ENCODE measurements at places on chromosomes 7 and 10.

DNA sequence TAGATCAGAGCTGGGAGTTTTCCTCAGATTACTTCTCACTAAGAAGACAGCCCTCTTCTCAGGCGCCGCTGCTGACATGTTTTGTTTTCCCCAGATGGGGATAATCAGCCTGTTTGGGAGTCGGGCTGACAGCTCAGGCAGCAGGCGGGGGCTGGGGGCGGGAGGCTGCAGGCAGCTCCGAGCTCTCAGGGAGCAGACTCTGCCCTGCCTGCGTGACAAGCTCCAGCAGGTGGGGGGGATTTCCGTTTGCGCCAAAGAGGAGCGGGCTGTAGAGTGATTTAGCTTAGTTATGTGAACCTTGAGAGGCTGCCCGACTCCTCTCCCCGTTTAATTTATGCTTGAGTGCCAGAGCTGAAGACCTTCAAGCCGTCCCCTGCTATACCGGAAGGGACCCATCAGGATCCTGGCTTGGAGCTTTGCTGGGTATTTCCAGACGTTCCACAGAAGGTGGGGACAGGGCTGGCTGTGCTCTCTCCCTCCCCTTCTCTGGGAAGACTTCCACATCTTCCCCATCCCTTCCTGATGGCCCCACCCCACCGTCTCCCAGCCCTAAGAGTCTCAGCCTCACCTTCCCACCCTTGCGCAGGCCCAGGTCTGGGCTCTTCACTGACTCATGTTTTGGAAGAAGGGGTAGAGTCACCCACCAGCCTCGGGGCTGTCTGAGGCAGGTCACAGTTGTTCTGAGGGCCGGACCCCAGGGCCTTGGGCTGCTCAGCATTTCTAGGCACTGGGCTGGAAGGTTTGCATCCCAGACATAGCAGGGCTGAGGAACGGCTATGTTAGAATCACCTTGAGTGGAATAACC lies 24.7 kb upstream of the ADCYAP1R1 start:
- DNase-seq: peak; percentile 90

DNA sequence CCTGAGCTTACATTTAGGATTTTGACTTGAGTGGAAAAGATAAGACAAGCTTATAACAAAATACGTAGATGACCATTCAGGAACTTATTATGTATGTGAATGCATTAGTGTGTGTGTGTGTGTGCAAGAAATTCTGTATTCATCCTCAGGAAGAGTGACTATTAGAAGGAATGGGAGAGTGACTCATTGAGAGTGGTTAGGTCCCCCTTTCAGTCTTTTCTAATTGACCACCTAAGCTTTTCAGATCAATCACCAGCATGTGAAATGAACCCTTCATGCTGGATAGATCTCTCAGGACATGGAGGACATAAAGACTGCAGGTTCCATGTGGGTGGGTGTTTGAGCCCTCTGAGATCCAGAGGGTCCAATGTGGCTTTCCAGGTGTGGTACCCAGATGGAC lies 153.5 kb downstream of the MBL2 start:
- no peak for DNase-seq

GRCh38 chr7:137970253-137970975 lies 31.5 kb downstream of the CREB3L2 start:
- DNase-seq: peak; percentile 86

- no peak for DNase-seq
Observed at GRCh38 chr10:77541247-77541646, 96.4 kb downstream of the KCNMA1 start.

GRCh38 chr10:17427666-17428350 lies 26.6 kb downstream of the ST8SIA6 start:
- no peak for DNase-seq

DNA sequence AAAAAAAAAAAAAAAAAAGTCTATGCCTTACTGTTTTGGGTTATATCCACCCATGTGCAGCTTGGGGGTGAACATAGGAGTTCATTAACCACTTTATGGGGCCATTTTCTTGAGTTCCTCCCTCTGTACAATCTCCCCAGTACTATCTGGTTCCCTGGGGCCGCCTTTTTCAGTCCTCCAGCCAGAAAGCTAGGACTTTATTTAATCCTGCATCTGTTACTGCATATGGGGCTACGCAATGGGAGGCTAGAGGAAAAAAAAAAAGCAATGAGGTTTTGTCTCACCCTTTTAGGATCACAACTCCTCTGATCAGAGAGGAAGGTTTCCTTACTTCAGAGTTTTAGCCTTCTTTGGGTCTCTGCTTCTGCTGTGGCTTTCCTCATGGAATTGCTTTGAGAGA lies 51.0 kb downstream of the BTRC start:
- no peak for DNase-seq

DNA sequence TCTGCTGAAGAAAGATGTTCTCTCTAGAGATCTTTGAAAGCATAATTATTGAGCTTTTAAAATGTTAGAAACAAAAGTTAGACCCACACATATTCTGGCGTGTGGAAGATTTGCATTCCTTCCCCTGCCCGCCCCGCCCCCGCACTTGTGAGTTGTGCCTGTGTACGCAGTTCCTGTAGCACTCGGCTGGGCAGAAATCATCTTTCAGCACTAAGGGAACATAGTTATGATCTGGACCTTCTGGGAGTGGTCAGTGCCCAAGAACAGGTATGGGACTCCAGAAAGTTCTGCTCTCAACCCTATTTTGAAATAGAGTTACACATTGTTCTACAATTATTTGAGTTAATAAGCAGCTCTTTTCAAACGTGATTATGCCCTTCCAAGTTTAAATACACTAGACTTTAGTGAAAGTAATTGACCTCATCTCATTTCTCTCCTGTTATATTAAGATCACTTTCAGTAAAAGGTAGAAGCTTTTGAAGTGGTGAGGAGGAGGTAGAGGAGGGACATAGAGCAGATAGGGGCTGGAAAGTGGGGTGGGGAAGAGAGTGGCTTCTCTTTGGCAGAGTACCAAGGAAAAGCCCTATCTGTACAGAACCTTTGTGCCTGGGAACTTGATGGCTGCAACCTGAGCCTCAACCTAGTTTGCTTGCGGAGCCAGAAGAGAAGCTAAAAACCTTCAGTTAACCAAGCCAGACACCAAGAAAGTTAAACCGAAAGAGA lies 5.7 kb downstream of the BLVRA start:
- DNase-seq: peak; percentile 77

DNA sequence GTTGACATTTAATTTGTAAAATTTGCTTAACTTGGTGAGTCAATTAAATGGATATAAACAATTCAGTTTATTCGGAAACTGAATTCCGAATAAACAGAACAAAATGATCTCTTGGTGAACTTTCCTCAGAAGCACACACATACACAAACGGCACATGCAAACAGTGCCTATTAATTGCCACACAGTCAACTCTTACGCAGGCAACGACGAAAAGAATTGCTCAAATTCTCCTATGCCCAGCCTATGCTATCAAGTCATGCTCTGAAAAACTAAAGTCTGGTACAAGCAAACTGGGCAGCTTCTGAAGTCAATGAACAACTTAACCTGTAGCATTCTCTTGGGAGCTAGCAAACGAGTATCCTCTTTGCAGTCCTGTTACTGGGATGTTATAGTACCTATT lies 38.8 kb upstream of the ASL start:
- DNase-seq: no peak

All from sigmoid colon (tissue), 7 donors.